Neural progenitor cell (in vitro differentiated cells): ENCODE measurements at places on chromosomes 11 and 22. TPM values are rescaled to one million over a fixed set of nuclear protein-coding genes. Genes with fewer than 3 reads are reported as not detected.

GPHA2 gene
- 1.5 TPM in 1 of 2 replicates, not detected in the other for total RNA-seq

GRIA4 gene
- total RNA-seq = 3.1 and 3.7 TPM in 2 replicates

DNA sequence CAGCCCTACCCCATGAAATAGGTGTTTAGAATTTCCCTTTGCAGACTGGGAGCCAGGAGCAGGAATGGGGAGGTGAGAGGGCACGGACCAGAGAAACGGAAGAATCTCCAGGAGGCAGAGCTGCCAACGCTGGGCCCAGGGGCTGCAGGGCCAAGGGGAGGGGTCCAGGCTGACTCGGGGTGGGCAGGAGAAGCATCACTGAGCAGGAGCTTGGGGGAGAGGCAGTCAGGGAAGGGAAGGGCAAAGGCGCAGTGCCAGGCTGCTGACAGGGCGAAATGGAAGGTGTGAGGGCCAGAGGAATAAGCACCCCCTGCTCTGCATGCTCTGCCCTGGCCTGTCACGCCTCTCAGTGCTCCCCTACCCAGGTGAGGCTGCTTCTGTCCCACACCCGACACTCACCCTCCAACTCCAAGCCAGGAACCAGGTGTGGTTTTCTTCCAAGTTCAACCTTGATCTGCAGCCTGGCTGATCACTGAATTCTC, 14.5 kb downstream of the LRRC32 start:
- DNase-seq = no peak

GRCh38 chr22:45172881-45173585, 9.3 kb downstream of the NUP50 start:
- DNase-seq = no peak

CCDC116 gene
- total RNA-seq = 0.15 TPM in 1 of 2 replicates, not detected in the other

MPEG1 gene
- total RNA-seq = not detected in 2 replicates

- DNase-seq = no peak
These were observed 6.4 kb upstream of the TYMP start for GRCh38 chr22:50536226-50536625.

OR10D3 gene
- total RNA-seq = not detected in 2 replicates

DNA sequence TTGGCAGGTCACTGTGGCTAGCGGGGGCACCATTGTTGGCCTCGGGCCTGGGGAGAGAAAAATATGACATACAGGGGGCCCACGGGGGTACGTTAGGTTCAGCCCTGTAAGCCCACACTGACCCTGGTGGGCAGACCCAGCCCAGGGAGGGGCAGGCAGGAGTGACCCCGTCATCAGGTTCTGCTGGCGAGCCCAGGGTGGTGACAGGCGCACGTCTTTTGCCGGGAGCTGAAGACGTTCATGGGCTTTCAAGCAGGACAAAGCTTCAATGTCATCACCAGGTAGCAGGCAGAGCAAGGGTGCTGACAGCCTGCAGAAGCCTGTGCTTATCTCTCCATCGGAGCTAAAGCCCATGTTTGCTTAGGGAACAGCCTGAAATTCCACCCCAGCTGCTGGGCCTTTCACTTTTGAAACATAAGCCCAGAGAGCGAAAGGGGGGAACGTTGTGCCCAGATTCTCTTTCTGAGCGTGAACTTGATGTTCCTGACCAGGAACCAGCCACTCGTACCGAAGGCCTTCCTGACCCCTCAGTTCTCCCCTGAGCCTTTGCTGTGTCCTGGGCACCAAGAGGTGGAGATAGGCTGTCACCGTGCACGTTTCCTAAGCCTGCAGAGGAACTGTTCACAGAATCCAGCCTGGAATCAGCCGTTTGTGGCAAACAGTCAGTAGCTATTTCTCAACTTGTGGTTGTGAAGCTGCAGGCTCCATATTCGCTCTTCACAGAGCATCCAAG, 74.0 kb upstream of the ATXN10 start:
- DNase-seq = no peak

MS4A6E gene
- not detected in 2 replicates for total RNA-seq

DNA sequence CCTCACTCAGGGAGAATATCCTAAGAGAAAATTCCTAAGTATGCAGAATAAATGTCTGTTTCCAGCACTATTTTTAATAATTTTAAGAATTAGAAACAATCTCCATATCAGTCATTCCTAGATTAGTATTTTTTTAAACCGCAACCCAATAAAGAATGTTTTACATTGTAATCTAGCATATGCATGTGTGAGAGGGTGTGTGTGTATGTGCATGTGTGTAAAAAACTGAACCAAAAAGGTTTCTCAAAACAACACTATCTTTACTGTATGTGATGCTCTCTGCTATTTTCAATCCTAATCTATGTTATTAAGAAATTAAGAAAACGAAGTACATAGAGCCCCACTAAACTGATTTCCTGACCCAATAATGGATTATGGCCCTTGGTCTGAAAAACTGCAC, 90.6 kb upstream of the AKIP1 start:
- no peak for DNase-seq

- DNase-seq = no peak
These were observed at the start of gene KRTAP5-9 for GRCh38 chr11:71548120-71548519. Gene KRTAP5-9 (plus strand): TSS chr11:71548420. CDS start chr11:71548658, 238 bp downstream.

GRCh38 chr11:38867338-38867737, 2269.3 kb upstream of the RAG2 start:
- DNase-seq = no peak

DNA sequence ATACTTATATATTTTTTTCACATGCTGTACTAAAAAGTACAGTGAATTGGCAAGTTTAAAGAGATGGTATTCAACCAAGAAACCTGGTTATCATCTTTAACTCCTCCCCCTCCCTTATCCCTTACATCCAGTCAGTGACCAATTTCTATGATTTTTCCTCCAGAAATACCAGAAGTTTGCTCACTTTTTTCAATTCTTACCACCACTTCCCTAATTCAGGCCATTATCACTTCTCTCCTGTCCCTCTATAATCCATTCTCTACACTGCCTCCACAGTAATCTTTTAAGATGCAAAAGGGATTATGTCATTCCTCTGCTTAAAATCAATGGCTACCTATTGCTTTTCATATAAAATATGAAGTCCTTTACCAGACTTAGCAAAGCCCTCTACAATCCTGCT, 62.8 kb downstream of the CEP57 start:
- DNase-seq = no peak

OR5D13 gene
- total RNA-seq = not detected in 2 replicates

LDHAL6A gene
- not detected in 2 replicates for total RNA-seq

DNA sequence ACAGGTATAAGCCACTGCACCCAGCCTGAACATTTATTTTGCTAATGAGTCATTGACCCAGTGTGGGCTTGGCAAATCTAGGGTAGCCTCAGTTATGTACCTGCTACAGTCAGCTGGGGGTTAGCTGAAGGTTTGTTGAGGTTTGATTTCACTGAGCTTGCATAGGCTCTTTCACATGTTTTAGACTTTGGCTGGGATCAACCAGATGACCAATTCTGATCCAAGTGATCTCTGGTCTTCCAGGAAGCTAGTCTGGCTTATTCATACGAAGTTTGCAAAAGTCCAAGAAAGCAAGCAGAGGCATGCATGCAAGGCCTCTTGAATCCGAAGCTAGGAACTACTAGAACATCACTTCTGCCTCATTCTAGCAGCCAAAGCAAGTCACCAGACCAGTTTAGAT, 21.0 kb downstream of the SERPING1 start:
- no peak for DNase-seq

- DNase-seq = peak; percentile 63
These were observed 12.7 kb downstream of the DUSP8 start for GRCh38 chr11:1559111-1559951.

RAPSN gene
- total RNA-seq = not detected in 2 replicates

DNA sequence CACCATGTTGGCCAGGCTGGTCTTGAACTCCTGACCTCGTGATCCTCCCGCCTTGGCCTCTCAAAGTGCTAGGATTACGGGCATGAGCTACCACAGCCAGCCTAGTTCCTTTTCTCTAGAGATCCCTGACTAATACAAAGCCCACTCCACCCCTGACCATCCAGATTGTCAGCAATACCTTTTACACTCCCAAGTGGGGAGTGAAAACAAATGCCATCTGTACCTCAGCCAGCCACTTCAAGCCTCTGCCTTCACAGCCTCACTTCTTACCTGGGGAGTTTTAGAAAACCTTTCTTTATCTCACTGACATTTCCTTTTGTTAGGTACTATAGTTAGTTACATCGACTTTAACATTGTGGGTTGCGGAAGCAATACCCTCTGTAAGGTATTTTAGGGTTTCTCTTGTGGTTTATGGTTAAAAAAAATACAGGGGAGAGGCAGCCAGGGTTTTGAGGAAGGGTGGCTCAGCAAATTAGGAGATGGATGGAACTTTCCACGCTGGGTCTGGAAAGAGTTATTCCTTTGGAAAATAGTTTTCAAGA, 8.9 kb downstream of the TOM1 start:
- DNase-seq = no peak

- no peak for DNase-seq
These were observed 3.4 kb upstream of the RBM4B start for GRCh38 chr11:66680966-66681645.

- peak; percentile 2 for DNase-seq
These were observed 5.2 kb downstream of the SLC25A1 start for GRCh38 chr22:19173047-19174035.

GRCh38 chr11:18650859-18651557, 16.9 kb upstream of the SPTY2D1 start:
- peak; percentile 64 for DNase-seq

DNA sequence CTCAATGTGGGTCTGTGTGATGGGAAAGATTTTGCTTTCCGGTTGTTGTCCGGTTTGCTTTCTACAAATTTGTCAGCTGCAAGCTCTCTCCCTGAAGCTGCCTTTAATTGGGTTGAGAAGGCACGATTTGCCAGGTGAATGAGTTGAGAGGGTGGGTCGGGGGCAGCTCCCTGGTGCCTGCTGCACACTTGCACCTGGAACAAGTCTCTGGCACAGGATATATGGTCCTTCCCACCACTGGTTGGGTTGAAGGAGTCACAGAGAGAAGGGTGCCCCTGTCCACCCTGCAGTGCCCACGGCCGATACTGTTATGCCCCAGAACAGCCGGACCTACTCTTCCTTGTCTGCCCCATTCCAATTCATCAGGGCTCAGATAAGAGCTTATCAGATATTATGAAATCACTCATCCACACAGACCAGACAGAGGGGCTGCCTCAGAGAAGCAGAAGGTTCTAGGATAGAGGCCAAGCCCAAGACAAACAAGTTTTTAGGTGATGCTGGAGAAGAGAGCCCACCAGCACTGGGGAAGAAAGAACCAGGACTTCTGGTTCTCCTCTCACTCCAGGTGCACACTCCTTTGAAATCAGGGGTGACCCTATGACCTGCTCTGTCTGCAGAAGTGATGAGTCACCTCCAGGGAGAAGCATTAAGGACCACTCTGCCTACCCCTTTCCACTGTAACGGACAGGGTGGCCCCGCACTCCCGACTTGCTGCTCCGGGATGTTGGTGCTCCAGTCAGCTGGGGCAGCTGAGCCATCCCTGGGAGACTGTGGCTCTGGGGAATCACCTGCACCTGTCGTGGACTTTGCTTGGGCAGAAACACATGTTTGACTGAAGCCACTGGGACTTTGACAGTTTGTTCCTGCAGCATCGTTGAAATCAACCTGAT, 45.3 kb downstream of the RTL6 start:
- DNase-seq = no peak

APOBEC3B gene
- total RNA-seq = not detected in 2 replicates

SCO2 gene
- total RNA-seq = 1.1 TPM in 1 of 2 replicates, not detected in the other

DNA sequence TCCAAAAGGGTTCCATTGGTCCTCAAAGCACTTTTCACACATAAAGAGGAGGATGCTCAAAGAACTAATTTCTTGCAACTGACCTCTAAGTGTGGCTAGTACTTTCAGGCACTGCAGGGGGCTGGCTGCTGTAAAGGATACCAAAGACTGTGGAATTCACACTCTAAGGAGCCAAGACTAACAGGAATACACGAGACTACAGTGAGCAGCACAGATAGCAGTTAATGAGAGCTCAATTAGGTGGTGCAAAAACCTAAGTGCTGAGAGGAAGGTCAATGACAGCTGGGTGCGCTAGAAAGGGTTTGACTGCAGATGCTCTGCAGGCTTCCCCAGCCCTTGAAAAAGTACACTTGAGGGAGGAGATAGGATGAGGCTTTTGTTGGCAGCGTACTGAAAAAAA, 124.3 kb upstream of the NTM start:
- peak; percentile 31 for DNase-seq

DNA sequence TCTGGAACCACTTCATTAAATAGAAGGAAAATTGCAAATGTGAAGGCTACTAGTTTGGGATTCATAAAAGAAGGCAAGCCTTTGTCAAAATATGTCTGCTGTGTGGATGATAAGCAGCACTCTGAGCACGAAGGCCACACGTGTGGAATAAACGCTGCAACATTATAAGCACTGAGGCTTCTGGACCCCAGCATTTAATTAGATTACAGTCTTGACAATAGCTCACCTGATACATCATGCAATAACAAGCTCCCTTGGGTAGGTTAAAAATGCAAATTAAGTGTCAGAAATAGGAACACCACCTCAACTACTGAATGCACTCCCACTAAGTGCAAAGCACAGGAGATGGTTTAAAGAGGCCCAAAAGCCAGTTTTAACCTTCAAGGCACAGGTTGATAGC, 179.3 kb downstream of the LARGE1 start:
- DNase-seq = no peak
